ENCODE measurements at places on chromosomes 4 and X.

DNA sequence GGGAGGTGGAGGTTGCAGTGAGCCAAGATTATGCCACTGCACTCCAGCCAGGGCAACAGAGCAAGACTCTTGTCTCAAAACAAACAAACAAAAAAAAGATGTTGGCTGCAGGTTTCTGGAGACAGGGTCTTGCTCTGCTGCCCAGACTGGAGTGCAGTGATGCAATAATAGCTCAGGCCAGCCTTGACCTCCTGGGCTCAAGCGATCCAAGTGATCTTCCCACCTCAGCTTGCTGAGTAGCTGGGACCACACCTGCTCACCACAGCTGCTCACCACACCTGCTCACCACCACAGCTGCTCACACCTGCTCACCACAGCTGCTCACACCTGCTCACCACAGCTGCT, 29.9 kb upstream of the CPLX1 start:
- DNase-seq = no peak

GRCh38 chr4:17577665-17578481, 875 bp downstream of the LAP3 start:
- no peak for DNase-seq

- DNase-seq = no peak
These were observed 63.9 kb upstream of the GYPA start for GRCh38 chr4:144204431-144204830.

DNA sequence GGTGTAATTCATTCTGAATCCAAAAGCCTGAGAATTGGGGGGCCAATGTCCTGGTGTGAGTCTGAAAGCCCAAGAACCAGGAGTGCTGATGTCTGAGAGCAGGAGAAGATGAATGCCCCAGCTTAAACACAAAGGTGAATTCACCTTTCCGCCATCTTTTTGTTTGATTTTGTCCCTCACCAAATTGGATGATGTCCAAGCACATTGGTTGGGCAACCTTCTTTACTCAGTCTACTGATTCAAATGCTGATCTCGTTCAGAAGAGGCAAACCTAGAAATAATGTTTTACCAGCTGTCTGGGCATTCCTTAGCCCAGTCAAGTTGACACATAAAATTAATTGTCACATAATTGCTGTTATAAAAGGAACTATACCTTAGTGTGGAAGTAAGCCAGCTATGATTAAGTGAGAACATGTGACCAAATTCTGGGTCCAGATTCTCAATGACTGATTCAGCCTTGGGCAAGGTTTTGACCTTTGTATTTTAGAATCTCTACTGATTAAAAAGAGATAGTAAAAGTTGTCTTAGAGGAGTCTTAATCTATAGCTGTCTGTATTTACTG, 34.5 kb upstream of the SLC4A4 start:
- no peak for DNase-seq

- DNase-seq = no peak
These were observed 28.9 kb downstream of the STARD8 start for GRCh38 chrX:68676335-68676734.

DNA sequence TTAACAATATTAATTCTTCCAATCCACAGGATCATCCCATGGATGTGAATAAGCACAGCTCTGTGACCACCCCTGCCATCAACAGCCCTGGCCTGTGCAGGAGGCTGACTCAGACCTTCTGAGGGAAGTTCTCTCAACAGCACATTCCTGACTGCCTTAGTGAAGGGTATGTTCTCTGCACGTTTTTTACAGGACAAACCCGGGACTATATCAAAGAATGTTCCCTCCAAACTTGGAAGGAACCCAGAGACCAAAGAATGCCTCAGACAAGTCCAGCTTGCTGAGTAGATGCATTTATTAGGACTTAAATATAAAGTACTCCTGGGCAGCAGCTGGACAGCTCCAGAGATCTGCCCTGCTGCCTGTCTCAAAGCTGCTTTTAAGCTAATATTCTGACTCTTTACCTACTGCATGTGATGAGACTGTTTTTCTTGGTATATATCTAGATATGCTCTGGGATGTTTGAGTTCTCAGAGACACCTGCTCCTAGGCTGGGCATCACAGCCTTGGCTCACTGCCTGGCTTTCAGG, 1127.8 kb upstream of the PRKX start:
- no peak for DNase-seq

DNA sequence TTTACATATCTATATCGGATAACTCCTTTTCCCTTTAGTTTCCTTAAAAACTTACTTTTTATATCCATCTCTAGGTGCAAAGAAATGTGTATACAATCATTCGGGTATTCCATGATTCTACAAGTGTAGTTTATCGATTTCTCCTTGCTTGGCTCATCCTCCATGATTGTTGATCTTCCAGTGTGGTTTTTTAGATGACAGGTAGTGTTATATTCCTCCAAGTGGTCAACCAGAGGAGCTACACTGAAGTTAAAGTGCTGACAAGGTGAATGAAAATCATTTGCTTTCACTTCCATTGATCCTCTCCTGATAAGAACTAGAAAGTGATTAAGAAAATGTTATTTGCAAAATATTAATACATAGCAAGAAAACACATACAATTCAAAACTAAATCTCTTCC, 38.5 kb downstream of the TMEM156 start:
- DNase-seq = no peak

DNA sequence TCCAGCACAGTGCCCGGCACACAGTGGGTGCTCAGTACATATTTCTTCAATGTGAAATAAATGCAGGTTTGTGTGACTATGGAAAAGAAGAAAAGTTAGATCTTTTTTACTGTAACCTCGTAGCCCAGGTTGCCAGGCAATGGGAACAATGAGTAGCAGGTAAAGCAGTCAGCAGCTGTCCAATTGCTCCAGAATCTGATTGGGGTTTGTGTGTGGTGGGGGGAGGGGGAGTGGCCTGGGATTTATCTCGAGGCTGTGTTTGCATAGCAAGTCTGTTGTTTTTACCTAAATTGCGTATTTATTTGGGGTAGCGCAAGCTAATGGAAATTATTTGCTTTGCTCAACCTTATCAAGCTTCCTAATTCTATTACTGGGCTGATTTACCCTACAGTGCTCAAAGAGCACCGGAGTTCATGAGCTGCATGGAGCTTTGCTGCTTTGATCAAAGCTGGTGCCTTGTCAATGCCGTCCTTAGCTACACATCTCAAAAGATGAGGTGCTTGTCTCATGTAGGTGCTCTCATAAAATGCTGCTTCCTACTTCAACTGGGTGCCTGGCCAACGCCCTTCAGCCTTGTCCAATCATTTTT, 145.0 kb upstream of the DGKK start:
- no peak for DNase-seq

DNA sequence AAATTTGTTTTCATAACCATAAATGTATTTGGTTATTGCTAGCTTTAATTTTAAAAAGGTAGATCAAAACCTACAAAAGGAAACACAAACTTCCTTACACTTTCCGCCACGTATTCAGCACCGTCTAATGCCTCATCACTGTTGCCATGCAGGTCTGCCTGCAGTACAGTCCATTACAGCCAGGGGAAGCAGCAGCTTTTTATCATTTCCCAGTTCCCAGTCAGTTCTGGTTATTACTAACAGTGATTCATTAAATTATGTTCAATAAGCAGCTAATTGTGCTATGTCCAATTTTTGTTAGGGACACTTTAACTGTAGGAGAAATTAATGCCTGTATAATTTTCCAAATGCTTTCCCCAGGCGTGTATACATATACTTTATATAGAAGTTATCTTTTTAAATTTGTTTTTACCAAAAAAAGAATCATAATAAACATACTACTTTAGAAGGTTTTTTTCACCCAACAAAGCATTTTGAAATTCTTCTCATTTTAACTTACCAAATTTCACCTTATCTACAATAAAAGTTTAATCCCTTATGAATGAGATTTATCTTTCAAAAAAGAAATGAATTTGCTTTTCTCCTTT, 93.3 kb downstream of the ANXA3 start:
- DNase-seq = no peak

- no peak for DNase-seq
These were observed 68.7 kb downstream of the NSD2 start for GRCh38 chr4:1939664-1940509.

GRCh38 chr4:155032521-155033229, 175.8 kb upstream of the NPY2R start:
- no peak for DNase-seq

DNA sequence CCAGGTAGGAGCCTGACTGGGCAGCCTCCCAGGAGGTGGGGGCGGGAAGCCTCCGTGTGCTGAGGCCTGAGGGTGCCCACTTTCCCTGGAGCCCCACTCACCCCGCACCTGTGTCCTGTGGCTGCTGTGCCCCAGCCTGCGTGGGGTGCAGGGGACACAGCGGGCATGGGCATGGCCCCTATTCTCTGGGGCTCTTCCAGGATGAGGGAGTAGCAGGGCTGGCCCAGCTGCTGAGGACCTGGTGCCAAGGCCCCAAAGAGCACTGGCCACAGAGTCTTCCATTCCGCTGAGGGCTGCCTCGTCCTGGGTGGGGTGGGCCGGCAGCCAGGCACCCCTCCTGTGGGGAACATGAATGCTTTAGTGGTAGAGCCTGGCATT, 51.7 kb upstream of the SORCS2 start:
- DNase-seq = no peak

GRCh38 chr4:37802068-37802666, 24.3 kb upstream of the PGM2 start:
- peak; percentile 52 for DNase-seq

GRCh38 chr4:40572692-40573310, 56.9 kb downstream of the RBM47 start:
- DNase-seq = no peak

- DNase-seq = no peak
These were observed 174.5 kb upstream of the C1QTNF7 start for GRCh38 chr4:15253349-15253748.

DNA sequence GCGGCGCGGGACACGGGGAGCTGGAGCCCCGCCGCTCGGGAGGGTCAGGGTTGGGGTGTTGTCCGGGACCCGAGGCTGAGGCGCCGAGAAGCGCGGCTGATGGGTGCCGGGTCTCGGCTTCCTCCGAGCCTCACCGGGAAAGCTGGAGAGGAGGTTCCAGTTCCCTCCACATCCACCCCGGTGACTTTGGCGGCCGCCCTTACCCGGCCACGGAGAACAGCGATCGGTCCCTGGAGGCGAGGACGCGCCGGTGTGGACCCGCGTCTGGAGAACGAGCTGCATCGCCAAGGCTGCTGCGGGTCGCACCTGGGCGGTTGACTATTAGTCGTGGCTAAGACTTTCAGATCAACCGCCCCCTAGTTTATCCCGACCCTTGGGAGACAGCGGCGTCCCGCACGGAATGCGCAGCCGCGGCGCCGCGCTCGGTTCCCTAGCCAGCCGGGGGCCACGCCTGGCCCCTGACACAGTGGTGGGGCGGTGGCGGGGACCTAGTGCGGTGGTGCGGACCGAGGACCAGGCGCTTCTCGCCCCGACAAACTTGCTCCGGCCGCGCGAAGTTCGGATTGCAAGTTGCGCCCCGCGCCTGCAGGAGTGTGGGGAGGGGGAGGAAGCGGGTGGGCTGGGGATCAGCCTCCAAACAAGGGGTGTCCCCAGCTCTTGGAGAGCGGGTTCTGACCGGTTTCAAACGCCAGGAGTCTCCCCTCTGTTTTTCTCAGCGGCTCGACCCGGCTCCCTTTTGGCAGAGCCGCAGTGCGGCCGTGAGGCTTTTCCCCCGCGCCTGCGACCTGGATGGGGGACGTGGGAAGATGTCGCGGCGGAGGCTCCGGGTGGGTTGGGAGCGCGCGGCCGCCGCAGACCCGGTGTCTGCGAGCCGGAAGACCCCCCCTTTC, 568 bp downstream of the FHDC1 start:
- no peak for DNase-seq

DNA sequence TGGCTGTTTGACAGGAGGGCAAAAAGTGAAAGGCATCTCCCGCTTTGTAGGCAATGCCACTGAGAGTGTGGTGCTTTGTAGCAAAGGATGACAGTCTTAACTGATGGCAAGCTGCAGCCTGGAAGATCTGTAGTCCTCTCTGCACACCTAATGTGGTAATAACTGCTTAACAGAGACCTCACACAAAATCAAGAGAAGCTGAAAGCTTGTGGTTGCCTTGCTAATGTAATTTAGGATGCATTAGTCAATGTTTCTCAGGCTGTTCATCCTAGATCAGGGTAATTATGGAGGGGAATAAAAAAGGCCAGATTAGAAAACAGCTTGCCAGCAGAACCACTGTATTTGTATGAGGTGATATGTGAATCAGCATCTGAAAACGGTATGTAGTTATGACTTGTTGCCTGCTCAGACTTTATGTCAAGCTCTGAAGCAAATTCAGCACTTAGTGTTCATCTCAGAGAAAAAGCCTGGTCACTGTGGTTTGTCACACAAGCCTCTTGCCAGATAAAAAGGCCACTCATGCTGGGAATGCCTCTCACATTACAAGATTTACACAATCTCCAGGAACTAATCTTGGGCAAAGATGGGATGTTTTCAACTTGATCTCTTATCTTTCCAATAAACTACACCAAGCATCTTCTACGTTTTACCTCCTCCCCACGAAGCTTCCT, 130.8 kb downstream of the ENOX2 start:
- no peak for DNase-seq

- no peak for DNase-seq
These were observed 14.4 kb upstream of the FAM9A start for GRCh38 chrX:8815460-8816065.

GRCh38 chr4:66489783-66490452, 819.6 kb upstream of the EPHA5 start:
- no peak for DNase-seq

GRCh38 chrX:110142096-110142495, 139.2 kb downstream of the TMEM164 start:
- no peak for DNase-seq

DNA sequence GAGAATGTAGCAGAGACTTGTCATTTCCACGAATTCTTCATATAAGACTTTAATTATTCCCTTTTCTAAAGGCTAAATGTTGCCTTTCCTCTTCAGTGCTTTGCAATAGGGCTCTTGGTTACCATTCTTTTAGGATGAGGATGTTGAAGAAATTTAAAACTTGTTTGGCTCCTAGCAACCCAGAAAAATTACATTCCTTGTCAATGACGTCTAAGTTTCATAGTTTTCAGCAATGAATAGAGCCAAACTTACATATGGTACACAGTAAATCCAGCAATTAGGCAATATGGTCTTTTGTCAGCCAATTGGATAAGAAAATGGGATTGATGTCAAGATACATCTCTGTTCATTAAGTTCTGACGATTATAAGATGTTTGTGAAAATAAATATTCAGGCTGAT, 1639.6 kb upstream of the PCDH10 start:
- DNase-seq = no peak

DNA sequence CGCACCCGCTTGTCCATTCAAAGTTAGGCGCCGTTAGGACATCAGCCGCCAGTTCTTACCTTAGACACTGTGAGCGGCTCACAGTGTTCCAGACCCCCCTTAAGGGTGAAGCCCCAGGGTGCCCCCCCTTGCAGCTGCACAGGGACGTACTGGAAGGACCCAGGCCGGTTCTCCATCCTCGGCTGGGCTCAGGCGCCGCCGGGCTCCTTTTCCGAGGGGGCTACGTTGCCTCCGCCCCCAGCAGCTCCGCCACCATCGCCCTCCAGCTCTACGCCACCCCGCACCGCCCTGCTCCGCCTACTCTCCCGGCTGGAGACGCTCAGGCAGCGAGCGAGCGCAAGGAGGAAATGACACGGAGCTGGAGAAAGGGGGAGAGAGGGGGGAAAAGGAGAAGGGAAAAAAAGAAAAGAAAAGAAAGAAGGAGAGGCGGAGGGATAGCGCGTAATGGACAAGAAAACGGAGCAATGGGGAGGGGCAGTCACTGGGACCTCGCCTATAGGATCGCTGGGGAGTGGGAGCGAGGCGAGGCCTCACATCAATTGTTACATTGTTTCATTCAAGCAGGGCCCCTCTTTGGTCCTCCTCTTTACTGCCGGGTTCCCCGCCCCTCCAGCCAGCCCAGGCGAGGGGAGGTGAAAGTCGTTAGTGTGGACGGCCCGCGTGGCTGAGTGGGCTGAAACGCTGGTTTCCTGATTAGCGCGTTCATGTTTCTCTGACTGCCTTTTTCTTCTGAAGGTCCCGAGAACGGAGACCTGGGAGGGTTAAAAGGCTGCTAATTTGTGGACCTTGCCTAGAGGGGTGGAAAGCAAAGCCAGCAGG, at the start of gene SHROOM4:
Gene SHROOM4 (minus strand): TSS at position 352 of the 819 bp plus-strand sequence. CDS start 176 bp downstream, at position 176.
- DNase-seq = no peak

Measured in NCI-H1048 (cell line).